Activated T-helper 2 cell treated with anti-CD3 and anti-CD28 coated beads, Interferon-gamma antibody, Interleukin-2, Interleukin-4, amounts not matched to agents 10 μg/mL and 5 μg/mL and 100 μg/mL, durations not matched to agents 14 hours and 24 hours and 36 hours (primary cell): ENCODE measurements at places on chromosomes 7 and 10.

GRCh38 chr7:88200789-88201188 is 19.0 kb downstream of the SRI start:
- DNase-seq = no peak

GRCh38 chr10:130929422-130930325 is 381.8 kb downstream of the TCERG1L start:
- no peak for DNase-seq

- no peak for DNase-seq
Observed at GRCh38 chr7:101243646-101244374, 1.1 kb downstream of the FIS1 start.

GRCh38 chr7:101792051-101792681 is 25.3 kb upstream of the CUX1 start:
- no peak for DNase-seq

DNA sequence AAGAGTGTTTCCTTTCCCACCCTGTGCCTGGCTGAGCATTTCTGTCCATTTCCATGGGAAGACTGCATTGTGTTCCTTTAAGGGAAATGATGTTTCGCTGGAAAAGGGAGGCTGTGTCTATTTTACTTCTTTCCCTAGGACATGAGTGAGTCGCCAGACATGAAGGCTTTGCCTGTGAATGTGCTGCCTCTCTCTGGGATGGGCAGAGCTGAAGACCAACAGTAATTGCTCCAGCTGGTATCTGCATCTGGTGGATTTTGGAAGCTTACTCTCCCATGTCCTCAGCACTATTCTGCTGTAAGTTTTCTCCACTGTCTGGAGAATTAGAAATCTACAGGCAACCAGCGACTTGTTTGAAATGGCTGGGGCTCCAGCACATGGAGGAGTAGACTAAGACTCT is 264.6 kb upstream of the BMPER start:
- DNase-seq = no peak

DNA sequence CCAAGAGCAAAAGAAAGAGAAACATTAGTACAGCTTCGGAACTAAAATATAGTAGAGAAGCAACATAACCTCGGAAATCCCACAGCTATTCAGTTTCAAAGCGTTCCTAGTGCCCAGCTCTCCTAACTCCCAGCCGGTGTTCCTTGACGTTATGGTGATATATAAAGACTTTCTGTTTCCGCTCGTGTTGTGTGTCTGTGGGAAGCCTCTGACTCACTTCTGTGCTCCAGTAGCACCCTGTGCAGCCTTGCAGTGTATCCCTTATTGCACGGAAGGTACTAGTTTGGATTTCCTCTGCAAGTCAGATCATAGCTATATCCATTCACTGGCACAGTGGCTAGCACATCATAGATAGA is 535 bp downstream of the ASAH2B start:
- no peak for DNase-seq

DNA sequence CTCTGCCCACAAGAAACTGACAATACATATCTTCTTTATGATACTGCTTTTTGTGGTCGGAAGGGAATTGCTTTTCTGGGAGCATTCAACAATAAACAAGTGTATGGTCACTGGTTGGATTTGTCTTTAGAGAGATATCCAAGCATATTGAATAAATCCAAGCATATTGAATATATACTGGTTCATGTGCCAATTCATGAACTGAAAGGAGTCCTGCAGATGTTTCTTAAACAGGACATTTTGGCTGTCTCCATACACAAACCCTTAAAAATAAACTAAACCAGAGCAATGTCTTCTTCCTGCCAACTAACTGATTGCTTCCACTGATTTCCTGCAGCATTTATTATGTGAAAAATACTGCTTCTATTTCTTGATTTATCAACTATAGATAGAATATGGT is 173.9 kb downstream of the FOXP2 start:
- DNase-seq = no peak

- DNase-seq = no peak
Observed at GRCh38 chr7:77426521-77427051, 10.4 kb upstream of the GSAP start.

DNA sequence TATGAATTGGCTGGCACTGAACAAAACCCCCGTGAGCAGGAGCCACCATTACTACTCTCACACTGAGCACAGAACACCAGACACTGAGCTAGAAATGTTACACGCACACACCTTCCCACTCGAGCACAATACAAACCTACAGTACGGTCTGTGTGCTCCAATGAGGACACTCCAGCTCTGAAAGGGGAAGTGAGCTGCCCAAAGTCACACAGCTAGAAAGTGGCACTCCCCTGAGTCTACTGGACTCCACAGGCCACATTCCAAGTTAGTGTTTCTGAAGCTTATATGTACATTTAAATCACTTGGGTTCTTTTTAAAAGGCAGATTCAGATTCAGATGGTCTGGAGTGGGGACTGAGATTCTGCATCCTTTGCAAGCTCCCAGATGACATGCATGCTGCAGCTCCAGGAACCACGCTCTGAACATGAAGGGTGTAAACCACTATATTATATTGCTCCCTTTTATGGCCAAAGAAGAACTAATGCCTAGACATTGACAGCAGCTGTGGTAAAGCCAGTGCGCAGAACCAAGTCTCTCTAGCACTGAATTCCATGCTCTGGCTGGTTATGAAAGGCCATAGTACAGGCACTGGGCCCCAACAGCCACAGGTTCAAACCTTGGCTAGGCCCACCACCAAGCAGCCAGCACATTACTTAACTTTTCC is 77.1 kb downstream of the FRMPD2 start:
- DNase-seq = no peak

DNA sequence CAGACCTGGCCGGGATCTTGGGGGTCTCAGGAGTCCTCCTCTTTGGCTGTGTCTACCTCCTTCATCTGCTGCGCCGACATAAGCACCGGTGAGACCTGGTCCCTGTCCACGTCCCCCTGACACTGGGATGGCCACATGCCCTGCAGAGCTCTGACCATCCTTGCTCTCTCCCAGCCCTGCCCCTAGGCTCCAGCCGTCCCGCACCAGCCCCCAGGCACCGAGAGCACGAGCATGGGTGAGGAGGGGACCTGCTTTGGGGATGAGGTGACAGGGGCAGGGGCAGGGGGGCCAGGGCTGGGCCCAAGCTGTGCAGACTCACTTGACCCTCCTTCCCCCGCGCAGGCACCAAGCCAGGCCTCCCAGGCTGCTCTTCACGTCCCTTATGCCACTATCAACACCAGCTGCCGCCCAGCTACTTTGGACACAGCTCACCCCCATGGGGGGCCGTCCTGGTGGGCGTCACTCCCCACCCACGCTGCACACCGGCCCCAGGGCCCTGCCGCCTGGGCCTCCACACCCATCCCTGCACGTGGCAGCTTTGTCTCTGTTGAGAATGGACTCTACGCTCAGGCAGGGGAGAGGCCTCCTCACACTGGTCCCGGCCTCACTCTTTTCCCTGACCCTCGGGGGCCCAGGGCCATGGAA is 959 bp downstream of the PVRIG start:
- DNase-seq = no peak

GRCh38 chr10:124313374-124313773 is 105.3 kb downstream of the OAT start:
- no peak for DNase-seq

- no peak for DNase-seq
Observed at GRCh38 chr10:43384252-43385221, 13.1 kb downstream of the FXYD4 start.

DNA sequence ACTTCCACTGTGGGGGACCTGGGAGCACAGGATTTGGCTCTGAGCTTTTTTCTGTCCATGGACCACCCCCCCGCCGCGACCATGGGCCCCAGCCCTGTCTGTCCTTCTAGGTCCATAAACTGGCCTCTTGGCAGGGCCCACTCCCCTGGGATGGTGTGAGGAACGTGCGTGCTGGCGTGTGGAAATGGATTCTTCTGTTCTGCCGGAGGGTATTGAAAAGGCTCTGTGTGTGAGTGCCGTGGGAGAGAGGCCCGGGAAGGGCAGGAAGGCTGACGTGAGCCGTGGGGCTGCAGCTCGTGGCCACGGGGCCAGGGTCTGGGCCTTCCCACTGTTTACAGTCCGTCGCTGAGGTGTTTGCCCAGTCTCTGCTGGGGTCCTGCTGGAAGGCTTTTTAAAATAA is 123.7 kb downstream of the GRK5 start:
- no peak for DNase-seq

DNA sequence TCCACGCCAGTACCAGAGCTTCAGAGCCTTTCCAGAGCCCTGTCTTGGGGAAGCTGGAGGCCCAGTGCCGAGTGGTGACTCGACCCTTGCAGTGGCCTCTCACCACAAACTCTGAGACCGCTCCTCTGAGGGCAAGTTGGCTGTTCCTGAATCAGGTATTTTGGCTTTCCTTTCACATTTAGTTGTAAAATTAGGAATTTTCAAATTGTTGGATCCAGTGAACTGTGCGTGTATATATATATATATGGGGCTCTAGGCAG is 128.7 kb upstream of the UNC5B start:
- DNase-seq = no peak

GRCh38 chr7:116394106-116394505 is 105.4 kb upstream of the CAV2 start:
- no peak for DNase-seq

GRCh38 chr10:130963786-130964522 is 347.6 kb downstream of the TCERG1L start:
- no peak for DNase-seq

- no peak for DNase-seq
Observed at GRCh38 chr7:14630048-14630447, 272.5 kb downstream of the DGKB start.

DNA sequence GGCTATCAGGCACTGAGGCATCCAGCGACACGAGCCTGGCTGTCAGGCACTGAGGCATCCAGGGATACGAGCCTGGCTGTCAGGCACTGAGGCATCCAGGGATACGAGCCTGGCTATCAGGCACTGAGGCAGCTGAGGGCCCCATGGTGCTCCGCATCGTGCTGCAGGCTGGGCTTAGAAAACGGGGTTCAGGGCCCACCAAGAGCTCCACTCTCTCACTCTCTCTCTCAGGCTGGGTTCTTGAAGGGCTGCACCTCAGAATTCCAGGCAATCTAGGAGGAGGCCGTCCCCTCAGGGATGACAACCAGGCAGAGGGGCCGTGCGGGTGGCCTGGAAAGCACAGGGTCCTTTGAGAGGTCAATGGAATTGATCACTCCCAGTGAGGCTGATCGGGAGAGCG is 69.0 kb downstream of the CFAP46 start:
- no peak for DNase-seq

DNA sequence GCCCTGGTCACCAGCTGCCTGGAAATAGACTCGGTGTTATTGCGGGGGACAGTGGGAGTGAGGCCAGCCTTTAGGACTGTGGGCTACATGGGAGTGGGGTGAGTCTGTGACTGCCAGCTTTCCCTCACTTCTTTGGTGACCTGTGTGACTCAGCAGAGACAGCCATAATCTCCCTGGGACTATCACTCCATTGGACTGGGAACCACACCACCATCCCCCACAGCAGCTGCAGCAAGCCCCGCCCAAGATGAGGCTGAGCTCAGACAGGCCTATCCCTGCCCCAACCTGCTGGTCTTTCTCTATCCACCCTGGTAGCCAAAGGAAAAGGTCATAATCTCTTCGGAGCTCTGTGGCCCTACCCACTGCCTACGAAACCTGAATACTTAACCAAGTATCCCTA is 263.2 kb downstream of the FZD1 start:
- no peak for DNase-seq

DNA sequence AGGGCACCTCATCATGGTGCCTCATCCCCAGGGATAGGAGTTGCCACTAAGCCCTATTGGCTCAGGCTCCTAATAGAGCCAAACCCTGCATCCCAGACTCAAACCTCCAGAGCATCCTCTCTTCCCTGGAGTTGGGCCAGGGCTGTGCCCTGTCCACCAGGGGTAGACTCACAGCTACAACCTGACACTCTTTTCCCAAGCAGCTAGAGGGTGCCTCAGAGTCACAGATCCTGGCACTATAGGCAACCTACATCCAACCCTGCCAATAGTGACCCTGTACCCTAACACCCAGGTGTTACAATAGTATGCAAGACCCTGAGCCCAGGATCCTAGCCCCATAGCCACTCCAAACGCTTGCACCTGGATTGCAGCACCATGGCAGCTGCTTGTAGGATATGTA is 64.0 kb upstream of the PLA2G12B start:
- no peak for DNase-seq

- no peak for DNase-seq
Observed at GRCh38 chr10:122650331-122650730, 49.3 kb downstream of the C10orf120 start.

- DNase-seq = no peak
Observed at GRCh38 chr10:125006188-125006680, 64.3 kb downstream of the ZRANB1 start.

GRCh38 chr7:14622559-14622958 is 280.0 kb downstream of the DGKB start:
- no peak for DNase-seq

- peak; percentile 37 for DNase-seq
Observed at GRCh38 chr7:149625340-149625946, 127.8 kb upstream of the ZNF746 start.

- DNase-seq = no peak
Observed at GRCh38 chr7:7438851-7439250, 96.8 kb downstream of the COL28A1 start.

DNA sequence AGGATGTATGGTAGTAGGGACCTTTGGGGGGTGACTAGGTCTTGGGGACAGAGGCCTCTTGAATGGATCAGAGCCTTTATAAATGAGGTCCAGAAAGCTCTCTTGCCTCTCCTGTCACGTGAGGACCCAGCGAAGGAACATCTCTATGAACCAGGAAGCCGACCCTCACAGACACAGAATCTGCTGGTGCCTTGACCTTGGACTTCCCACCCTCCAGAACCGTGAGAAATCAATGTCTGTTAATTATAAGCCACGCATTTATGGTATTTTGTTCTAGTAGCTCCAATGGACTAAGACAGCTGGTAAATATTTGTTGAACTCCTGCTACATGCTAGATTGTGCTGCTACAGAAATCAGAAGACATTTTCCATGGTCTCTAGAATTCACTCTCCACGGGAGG is 276.9 kb downstream of the SFMBT2 start:
- DNase-seq = no peak

DNA sequence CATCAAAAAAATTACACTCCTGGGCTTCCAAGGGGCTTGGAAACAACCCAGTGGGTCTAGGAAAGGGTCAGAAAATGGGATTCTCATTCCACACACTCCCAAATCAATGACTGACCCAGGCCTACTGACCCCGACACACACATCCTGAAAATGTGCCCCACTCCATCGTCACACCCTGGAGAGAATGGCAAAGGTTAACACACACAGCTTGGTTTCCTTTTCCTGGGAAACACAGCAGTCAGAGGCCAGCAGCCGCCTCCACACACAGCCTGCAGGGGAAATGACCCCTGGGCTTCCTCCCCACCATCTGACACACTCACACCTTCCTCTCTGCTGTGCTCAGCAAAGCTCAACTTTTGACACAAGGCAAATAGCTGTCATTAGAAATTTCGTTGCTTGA is 42.9 kb downstream of the SH3PXD2A start:
- DNase-seq = no peak

GRCh38 chr10:51759896-51760534 is 60.6 kb upstream of the CSTF2T start:
- no peak for DNase-seq
